ENCODE measurements at places on chromosomes 3 and 15.

GRCh38 chr3:45741742-45742460 lies 52.7 kb downstream of the SACM1L start:
- DNase-seq, result no peak

DNA sequence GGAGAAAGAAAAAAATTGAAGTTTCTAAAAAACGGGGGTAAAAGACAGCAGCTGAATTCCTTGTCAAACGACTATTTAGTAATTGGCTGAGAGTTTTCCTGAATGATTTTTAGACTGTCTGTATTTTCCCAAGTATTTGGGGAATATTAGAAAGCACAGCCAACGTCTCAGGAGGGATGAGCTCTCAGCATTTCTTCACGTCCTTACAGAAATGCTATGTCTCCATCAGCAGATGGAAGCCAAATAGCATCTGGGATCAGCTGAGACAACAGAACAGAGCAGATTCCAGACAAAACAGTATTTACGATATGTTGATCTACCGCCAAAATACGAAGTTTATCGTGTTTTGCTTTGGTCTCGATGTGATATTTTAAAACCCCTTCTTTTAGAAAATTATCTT lies 5.3 kb upstream of the TMC3 start:
- no peak for DNase-seq

GRCh38 chr3:132262956-132263355 lies 54.3 kb upstream of the ACP3 start:
- no peak for DNase-seq

DNA sequence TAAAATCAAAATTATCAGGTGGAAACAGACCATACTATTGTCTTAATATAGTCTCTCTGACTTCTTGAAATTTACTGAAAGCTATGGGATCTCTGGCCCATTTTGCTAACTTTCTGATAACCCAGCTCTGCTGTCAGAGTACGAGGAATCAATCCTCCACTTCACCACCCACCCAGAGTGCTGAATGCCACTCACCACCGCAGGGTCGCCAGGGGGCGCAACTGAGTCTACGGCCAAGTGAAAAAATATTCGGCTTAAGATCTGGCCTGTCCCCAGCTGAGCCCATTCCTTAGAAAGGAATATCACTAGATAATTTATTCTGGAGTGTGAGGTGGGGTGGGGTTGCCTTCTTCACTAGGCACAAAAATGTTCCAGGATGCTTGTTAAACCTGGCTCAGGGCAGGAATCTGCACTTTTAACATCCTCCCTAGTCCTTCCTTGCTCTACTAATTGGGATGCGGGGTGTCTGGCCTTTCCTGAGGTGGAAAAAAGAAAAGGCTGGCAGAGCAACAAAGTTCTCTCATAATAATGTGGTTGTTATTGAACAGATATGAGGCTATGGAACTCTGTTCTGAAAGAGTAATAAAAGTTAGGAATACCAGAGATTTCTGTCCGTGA lies 520.6 kb downstream of the MFSD1 start:
- DNase-seq, result no peak

GRCh38 chr3:42733501-42734262 lies 31.1 kb upstream of the HHATL start:
- no peak for DNase-seq

- no peak for DNase-seq
Measured at GRCh38 chr3:143429628-143430514, 310.3 kb downstream of the CHST2 start.

GRCh38 chr3:112755845-112756613 lies 90.6 kb downstream of the CD200R1L start:
- DNase-seq, result no peak

GRCh38 chr3:114827495-114827894 lies 319.6 kb downstream of the ZBTB20 start:
- no peak for DNase-seq

DNA sequence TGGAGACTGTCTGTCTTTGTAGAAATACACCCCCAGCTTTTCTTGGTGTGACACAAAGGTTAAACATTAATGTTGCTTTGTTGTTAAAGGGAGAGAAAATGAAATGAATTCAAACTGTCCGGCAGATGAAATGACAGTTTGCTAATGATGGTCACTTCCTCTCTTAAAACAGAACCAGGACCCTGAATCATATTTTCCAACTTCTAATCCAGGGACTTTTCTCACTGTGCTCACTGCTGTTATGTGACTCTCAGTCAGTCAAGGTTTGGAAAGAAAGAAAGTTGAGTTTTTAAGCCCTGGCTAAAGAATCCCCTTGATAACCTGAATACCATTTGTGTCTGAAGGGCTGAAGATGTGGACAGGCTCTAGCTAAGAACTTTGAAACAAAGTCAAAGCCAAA lies 215.8 kb downstream of the AGBL1 start:
- no peak for DNase-seq

DNA sequence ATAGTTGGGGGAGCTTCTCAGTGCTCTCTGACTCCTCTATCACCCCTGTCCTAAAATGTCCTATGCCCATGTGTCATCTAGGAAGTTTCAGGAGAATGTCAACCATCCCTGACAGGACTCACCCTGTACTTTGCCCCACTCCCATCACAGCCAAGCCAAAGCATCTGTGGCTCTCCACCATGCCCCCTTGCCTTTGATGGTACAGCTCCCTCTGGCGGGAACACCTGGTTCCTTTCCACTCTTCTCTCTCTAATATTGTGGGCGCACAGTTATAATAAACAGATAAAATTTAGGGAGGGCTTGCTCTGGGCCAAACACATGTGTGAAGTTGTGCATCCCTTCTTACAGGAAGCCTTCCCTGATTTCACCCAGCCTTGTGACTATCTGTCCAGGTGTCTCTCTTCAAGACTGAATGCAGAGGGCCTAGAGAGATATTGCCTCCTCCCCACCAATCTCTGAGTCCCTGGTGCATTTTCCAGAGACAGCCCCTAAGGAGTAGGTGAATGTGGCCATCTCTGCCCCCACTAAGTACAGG lies 62.8 kb downstream of the ISG20 start:
- DNase-seq, result no peak

DNA sequence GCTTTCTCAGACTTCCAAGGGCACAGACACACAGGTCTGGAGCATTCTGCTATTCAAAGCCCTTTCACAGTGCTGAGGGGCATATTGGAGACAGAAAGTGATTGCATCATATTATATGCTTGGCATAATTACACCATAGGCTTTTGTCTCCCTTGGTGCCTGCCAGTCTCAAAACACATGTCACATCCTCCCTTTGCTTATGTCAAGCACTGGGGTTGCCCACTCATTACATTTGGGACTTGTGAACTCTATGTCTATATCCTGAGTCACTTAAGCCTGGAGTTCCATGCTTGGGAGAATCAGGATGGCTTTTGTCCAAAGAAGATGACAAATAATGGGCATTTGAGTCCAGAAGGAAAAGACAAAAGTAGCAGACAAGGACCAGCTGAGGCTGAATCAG lies 12.3 kb upstream of the PDZRN3 start:
- DNase-seq, result no peak

DNA sequence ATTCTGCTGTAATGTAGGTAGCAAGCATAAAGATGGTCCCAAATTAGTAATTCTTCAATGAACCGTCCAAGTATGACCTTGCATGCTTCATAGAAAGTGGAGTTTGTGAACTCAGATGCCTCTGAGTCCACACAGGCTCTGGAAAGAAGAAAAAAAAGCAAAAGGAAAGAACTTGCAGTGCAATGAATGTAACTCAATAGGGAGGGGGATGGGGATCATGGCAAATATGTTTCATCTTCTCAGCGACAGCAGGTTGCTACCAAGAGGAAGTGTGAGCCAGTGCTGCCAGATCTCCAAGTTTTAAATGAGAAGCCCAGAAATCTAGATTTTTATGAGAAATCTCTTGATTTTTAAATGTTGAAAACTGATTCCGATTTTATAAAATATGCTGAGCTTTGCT lies 50.3 kb downstream of the IL20RB start:
- no peak for DNase-seq

GRCh38 chr3:153980252-153980590 lies 141.0 kb upstream of the ARHGEF26 start:
- no peak for DNase-seq

- DNase-seq, result no peak
Measured at GRCh38 chr3:148187296-148187695, 510.4 kb upstream of the AGTR1 start.

GRCh38 chr15:71044006-71044405 lies 71.3 kb upstream of the THSD4 start:
- no peak for DNase-seq

GRCh38 chr3:54781728-54782127 lies 146.1 kb downstream of the LRTM1 start:
- no peak for DNase-seq

GRCh38 chr3:88142094-88142624 lies 7.6 kb upstream of the C3orf38 start:
- no peak for DNase-seq

GRCh38 chr3:110903771-110904519 lies 167.7 kb upstream of the NECTIN3 start:
- DNase-seq, result no peak

DNA sequence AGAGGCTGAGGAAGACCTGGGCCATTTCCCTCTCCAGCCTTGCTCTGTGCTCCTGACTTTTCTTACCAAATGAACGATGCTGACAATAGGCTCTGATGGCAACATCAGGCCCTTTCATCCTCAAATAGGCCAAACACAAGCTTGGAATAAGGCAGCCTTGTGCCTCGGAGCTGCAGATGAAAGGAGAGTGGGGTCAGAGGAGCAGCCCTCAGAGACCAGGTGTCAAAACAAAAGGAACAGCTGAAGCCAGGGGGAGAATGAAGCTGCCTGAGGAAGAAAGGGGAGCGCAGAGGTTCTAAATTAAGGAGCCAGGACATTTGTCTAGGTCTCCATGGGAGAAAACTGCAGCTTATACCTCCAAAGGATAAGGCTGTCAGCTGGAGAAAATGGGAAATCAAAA lies 5.1 kb downstream of the BFSP2 start:
- DNase-seq, result no peak

GRCh38 chr15:53625260-53625659 lies 134.2 kb downstream of the WDR72 start:
- DNase-seq, result no peak

Data from stimulated activated CD4-positive, alpha-beta T cell treated with anti-CD3 and anti-CD28 coated beads, TNF-alpha, amount 100 ng/mL, for 24 hours (primary cell).